ENCODE measurements at places on chromosomes 11 and 22.

- DNase-seq = no peak
Observed at GRCh38 chr11:313787-314553, at the start of gene IFITM1. IFITM1 (plus strand) TSS chr11:314040; CDS start chr11:314171, 131 bp downstream.

DNA sequence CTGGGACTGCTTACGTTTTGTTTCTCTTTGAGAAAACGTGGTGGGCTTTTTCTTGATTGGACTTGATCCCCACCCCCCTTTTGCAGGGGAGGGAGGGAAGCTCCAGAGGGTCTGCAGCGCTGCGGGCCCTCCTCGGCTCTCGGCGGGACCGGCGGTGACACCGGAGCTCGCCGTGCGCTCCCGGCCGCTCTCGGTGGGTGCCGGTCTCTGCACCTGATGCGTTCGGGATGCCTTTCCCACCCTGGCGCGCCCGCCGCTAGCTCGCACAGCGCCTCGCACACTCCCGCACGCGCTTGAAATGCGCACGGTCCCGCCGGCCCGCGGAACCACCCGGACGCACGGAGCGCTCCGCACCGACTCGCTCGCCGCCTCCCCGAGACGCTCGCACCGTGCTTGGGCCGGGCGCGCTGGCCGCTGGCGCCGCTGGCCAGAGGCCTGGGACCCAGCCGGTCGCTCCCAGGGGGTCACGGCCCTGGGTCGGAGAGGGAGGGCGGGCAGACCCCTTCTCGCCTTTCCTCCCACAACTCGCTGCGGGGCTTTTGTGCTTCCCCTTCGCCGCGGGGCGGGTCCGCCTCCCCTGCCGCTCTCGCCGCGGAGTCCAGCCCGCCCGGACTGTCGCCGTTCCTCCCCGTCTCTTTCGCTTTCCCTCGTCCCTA, 1.0 kb downstream of the ZBTB16 start:
- no peak for DNase-seq

DNA sequence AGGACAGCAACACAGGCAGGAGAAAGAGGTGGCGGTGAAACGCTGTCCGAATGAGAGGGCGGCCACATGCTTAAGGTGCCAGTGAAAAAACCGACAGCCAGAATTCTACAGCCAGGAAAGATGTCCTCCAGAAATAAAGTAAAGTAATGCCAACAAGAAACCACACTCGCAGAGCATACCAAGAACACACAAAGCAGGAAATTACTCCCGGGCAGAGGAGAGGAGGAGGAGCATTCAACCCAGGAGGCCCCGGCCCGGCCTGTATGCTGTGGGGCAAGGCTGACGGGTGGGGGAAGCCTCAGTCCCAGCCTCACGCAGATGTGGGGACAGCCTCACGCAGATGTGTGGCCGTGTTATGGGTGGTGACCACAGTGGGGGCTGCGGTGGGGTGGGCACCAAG, 28.0 kb downstream of the CHID1 start:
- DNase-seq = no peak

DNA sequence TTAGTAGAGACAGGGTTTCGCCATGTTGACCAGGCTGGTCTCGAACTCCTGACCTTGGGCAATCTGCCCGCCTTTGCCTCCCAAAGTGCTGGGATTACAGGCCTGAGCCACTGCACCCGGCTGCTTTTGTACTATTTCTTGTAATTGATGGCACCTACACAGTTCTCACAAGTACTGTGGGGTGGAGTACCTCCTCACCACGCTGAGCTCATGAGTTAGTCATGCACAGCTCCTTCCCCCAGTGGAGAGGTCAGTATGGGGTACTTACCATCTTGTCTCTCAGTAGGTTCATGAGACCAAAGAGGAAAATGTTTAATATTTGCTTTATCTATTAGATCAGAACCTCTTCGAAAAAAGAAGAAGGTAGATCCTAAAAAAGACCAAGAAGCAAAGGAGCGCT, 2.1 kb downstream of the MRPL40 start:
- DNase-seq = no peak

DNA sequence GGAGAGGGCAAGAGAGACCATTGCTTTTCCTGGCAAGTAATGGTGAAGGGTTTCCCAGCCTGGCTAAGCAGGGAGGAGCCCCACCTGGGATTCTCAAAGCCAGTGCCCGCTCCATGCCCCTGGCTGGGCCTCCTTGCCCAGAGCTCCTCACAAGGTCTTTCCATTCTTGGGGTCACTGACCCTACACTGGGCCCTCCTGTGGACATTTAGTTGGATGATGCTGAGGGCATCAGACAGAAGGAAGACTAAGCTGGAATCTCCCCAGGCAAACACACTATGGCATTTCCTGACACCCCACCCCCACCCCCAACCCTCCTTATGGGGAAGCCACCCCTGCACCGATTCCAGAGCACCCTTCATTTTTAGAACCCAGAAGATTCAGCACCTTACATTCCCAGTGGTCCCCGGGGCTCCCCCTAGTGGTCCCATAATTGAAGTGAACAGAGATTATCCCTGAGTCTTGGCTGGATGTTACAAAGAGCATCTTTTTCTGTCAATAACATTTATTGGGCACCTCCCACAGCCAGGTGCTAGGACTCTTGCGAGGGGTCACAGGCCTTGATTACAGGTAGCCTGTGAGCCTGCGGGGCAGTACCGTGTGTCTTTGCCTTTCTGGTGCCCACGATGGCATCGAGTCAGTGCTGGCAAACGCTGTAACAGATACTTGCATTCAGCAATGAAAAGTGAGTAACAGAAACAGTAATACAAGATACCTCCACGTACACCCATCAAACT, 548.5 kb downstream of the BUD13 start:
- DNase-seq = peak; percentile 17

GRCh38 chr11:73376803-73377629, 817 bp downstream of the RELT start:
- DNase-seq = peak; percentile 10

DNA sequence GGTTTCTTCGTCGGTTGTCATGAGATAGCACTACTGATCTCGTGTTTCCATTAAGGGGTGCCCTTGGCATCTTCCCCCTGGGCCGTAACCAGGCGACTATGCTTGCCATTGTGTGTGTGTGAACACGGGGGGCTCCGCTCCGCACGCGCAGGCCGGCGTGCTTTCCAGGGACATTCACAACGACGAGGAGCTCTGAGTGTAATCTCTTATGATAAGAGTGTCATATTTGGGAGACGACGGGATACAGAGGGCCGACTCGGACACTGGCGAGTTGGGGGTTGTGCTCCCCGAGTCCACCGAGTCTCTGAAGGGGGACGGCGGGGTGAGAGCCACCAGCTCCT, 170.9 kb upstream of the CTSC start:
- no peak for DNase-seq
